ENCODE measurements at places on chromosomes 5 and 9. TPM values are rescaled to one million over a fixed set of nuclear protein-coding genes. Genes with fewer than 3 reads are reported as not detected.
A peak's percentile ranks its signal among the peaks of the same experiment; 100 is the strongest.

DNA sequence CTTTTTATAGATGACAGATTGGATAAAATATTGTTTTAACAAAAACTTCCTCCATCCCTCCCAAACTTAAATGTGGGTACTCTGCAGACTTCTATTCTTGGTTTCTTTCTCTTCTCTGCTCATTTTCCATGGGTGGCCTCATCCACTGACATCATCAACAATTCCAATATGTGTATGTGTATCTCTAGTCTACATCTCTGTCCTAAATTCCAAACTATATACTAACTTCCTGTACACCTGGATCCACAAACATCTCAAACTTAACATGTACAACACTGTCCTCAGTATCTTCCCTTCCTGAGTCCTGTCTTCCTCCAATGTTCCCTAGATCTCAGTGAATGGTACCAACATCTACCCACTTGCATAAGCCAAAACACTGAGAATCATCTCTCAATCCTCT lies 28.5 kb upstream of the CDK5RAP2 start:
- DNase-seq = no peak

Gene RASEF
- 4.3 TPM for total RNA-seq

Gene CER1
- total RNA-seq = 3.4 TPM

Gene SPAG8
- total RNA-seq = 0.37 TPM

DNA sequence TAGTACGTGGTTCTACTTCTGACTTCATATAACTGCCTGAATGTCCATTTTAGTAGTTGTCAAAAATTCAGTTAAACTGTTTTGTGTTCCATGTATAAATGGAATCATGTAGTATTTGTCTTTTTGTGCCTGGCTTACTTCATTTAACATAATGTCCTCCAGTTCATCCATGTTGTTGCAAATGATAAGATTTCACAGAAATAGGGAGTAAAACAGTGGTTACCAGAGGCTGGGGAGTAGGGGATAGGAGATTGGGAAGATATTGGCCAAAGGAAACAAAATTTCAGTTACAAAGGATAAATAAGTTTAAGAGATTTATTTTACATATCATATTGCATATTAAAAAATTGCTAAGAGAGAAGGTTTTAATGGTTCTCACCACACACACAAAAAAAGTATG lies 425.0 kb upstream of the MEF2C start:
- DNase-seq = no peak

- DNase-seq = no peak
Measured at GRCh38 chr5:145847499-145848497, 12.7 kb upstream of the PRELID2 start.

GRCh38 chr5:22665801-22666200 lies 187.3 kb downstream of the CDH12 start:
- no peak for DNase-seq

Gene EQTN
- total RNA-seq = not detected

DNA sequence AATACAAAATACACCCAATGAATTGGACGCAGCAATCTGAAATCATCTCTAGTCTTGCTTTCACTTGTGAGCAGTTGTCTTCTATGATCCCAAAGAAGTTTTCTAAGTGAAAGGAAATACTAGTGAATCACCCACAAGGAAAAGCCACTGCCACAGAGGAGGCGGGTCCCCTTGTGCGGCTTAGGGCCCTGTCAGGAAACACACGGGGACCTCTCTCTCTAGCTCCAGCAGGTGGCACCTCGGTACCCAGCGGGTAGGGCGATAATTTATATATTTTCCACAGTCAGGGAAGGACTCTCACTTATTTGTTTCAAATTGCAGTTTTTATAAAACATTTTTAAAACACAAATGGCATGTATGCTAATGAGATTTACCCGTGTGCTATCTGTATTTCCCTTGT lies 417.1 kb downstream of the KDM4C start:
- no peak for DNase-seq

- DNase-seq = no peak
Measured at GRCh38 chr9:110837401-110838005, 168.9 kb downstream of the MUSK start.

DNA sequence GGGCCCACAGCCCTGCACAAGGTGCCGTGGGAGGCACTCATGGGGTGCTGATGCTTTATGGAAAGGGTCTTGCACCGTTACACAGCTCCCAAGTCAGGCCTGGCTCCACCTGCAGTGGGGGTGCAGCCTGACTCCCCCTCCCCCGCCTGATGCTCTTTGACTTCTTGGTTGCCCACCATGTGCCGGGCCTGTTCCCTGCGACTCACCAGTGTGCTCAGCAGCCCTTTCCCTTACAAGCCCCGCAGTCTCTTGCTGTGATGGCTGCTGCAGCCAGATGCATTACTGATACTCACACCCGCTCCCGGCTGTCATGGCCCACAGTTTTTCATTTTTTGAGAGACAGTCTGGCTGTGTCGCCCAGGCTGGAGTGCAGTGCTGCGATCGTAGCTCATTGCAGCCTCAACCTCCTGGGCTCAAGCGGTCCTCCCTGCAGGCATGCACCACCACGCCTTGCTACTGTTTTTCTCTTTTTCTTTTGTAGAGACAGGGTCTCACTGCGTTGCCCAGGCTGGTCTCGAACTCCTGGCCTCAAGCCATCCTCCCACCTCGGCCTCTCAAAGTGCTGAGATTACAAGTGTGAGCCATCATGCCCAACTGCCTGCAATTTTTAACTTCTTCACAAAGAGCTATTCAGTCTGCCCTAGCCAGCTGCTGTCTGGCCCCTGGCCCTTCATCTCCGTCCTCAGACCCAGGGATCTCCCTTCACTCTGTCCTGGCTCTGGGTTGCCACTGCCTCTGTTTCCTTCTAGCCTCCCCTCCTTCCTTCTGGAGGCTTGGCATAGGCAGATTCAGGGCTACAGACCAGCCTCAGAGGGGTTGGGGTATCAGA lies 109.5 kb downstream of the RXRA start:
- DNase-seq = no peak

GRCh38 chr9:123344192-123344949 lies 11.6 kb upstream of the CRB2 start:
- DNase-seq = no peak

GRCh38 chr5:134982230-134982629 lies 14.5 kb downstream of the CATSPER3 start:
- DNase-seq = no peak

GRCh38 chr9:137972355-137972987 lies 94.9 kb downstream of the CACNA1B start:
- no peak for DNase-seq

DNA sequence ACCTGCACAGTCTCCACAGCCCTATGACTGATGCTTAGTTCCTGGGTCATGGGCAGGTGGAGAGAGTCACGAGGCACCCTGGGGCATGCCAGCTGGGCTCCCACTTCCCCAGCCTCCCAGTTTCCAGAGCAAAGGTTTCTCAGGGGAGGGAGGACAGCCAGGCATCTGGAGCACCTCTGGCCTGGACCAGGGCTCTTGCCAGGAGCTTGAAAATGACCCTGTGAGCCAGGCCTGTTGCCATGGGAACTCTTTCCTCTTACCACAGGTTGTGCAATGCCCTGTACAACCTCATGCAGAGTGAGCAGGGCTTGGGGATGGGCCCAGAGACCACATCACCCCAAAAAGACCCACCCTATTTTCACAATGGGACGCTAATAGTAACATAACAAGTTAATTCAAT lies 113.1 kb downstream of the PSD2 start:
- no peak for DNase-seq

DNA sequence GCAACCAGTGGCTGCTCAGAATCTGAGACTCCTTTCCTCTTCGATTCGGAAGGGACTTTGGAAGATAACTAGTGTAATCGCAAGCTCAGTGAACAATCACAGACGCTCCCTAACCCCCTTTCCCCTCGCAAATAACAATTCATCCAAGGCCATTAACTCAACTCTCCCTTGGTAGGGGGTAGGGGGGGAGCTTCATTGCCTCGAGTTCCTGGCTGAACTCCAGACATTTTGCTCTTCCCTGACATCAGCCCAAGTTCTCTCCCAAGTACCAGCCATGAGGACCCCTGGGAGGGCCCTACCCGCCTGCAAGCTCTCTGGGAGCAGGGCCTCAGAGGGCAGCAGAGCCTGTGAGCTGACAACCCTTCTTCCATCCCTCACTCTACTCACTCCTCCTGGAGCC lies 8.4 kb downstream of the FAM163B start:
- DNase-seq = no peak

DNA sequence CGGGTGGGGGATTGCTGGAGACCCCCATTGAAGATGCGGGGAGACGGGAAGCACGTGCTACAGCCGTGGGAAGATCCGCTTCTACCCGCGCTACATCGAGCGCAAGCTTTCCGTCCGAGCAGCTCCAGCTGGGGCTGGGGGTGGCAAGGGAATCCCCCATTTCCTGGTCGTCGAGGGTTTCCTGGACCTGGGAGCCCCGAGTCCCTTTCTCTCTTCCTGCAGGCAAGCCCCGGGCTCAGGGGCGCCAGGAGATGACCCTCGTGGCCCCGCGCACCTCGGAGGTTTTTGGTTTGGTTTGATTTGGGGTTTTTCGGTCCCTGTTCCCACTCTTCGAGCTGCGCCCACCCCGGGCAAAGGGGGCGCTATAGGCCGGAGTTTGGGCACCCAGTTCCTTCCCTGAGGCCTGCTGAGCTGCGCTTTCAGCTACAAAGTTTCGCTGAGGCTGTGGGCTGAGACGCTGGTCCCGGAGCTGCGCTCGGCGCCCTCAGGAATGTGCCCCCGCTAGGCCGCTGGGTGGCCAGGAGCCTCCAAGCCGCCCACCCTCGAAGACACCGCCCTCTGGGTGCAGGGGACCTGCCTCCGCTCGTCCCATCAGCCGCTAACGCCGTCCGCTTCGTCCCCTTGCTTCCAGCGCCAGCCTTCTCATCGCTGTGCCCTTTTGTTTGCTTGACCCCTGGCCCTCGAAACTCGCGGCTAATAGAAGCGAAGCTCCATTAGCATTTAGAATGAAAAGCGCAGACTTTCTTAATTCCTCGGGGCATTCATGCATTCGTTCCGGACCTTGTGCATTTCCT lies 2.9 kb downstream of the NR4A3 start:
- DNase-seq = peak; percentile 93

DNA sequence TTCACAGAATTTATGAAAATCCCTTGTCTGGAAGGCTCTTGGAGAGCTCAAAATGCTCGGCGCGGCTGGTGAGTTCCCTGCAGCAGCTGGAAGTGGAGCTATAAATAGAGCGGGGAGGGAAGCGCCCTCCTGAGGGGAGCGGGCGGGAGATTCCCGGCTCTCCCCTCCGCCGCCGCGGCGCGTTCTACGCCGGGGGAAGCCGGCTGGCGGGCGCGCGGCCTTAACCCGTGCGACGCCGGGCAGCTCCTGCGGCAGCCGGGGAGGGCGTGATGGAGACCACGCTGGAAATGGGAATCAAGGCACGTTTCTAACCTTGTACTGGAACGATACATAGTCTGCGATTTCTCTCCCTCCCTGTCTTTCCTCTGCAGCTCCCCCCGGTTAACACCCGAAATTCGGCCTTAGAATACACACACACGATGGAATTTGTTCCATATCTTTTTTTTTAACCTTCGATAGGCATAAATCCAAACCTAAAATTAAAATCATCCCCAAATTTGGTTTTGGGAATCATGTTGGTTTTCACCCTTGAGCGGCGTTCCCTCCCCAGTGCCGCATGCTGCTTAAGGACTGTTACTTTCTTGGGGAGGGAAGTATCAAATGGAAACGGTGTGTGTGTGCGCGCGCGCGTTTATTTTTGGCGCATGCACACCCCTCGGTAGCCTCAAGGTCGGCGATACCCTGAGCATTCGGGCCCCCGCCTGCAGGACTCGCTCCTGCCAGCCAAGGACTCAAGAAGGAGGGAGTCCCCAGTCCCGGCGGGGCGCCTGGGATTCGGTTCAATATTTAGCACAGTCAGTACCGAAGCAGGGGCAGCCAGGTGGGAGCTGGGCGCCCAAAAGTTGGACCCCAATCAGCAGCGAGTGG lies 306.3 kb upstream of the KCNN2 start:
- peak; percentile 44 for DNase-seq

DNA sequence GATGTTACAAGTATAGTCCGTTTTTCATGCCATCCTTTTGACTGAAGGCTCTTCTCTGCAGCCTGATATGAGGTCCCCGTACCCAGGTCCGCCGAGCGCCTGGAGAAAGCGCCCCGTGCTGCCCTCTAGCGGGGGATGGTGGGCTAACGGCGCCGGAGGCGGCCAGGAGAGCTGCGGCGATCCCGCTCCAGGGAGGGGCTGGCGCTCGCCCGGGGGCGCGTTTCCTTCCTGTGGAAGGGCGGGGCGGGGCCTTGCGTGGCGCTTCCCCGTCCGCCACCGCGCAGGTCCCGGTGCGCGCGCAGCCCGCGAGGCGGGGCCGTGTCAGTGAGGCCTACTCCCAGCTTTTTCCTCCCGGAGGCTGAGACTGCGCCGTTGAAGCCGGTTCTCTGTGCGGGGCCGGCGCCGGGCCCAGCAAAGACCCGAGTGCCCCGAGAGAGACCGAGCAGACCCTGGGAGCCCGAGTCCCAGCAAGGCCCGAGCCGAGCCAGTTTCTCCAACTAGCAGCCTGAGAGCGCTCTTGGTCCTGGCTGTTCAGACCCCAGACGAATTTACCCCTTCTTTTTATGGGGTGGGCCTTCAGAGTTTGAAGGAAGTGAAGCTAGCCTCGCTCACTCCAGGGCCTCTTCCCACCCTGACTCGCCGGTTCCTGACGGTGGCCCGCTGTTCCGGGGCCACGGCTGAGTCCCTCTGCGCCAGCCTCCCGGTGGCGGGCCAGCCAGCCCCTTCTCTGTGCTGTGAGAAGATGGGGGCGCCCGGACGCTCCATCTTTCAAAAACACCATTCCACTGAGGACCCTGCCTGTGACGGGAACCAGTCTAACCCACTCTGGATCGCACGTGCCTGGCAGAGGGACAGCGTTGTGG lies 9.7 kb upstream of the PHF2 start:
- peak; percentile 100 for DNase-seq

Gene C6
- not detected for total RNA-seq

DNA sequence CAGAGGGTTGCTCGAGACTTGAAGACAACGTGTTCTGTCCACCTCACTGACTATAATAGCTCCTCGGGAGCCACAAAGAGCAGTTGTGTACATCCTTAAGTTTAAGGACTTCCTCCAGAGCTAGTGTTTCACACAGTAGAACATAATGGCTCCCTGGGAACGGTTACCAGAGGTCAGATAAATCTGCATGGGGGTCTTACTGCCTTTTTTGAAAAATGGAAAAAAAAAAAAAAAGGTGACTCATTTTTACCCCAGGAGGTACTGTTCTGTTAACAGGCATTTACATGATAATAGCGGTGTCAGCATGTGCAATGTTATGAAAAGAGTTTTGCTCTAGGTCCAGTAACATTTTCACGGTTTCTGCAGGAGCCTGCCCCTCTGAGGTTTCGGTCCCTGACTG lies 498.9 kb upstream of the WWC1 start:
- DNase-seq = no peak

Gene MARVELD2
- total RNA-seq = 31.4 TPM

Gene PSD2
- 0.13 TPM for total RNA-seq
